HFF-Myc (cell line): ENCODE measurements at places on chromosomes 2 and 18.

DNA sequence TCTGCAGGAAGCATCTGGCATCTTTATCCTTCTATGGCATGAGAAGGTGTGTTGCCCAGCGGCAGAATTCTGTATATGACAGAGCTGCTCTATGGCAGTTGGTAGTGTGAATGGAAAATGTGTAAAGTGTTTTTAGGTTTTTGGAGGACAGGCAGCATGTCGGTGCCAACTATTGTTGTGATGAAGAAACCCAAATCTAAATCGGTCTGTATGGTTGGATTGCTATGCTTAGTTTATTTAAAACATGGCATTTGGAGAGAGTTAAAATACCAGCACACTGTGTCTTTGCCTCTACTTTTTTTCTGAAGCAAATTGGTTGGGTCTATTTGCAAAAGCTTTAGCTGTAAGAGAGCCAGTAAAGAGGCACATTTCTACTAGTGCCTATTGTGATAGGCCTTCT is 136.7 kb downstream of the CTNNA2 start:
- no peak for DNase-seq

DNA sequence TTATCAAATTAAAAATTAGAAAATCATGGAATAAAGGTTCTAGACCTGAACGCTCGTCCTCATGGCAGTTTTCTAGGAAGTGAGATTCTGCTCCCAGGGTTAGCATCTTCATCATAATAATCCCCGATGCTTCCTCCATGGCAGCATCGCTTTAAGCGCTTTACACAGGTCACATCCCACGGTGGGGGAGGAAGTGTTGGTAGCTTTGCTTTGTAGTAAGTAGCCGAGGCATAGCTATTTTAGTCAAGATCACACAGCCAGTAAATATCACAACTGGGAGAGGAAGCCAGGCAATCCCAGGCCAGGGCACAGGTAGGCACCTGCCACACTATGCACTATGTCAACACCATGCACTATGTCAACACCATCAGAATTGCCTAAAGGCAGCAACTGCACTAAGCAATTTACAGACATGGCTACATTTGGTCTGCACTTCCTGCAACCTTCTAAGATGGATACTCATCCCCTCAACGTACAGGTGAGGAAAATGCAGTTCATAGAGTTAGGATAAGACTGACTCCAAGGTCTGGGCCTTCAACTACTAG is 205.5 kb downstream of the FBXO15 start:
- DNase-seq, result no peak

DNA sequence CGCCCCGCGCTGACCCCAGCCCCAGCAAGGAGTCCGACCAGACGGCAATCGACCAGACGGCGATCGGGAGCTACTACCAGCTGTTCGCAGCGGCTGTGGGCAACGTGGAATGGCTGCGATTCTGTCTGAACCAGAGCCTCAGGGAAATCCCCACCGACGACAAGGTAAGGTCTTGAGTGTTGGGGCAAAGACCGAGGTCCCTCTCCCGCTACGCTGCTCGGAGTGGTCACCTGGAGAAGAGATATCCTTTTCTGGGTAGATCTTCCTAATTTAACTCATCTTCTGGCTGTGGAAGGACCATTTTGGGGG is 704 bp downstream of the ANKRD53 start:
- DNase-seq, result no peak

DNA sequence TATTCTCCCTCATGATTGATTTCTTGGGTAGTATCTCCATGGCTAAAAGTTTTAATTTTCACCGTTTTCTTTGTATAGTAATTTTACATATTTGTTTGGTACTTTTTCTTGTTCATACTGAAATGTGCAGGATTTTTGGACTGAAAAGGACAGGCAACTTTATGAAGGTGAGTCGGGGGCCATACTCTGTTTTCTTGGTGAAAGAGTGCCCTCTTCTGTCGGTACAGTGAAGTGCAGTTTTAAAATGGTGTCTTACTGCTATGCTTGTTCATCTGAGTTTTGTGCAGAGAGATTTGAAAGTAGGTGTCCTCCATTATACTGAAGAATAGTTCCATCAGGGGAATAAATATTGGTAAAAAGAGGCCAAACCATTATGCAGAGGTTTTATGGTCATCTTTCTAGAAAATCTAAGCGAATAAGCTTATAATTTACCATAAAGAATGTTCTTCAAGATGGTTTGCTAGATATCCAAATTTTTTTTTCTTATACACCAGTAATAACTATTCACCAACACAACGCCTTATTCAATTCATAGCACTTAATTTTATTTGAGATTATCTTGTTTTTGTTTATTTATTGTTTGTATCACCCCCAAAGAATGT is 8.7 kb upstream of the SERPINB13 start:
- peak; percentile 29 for DNase-seq

DNA sequence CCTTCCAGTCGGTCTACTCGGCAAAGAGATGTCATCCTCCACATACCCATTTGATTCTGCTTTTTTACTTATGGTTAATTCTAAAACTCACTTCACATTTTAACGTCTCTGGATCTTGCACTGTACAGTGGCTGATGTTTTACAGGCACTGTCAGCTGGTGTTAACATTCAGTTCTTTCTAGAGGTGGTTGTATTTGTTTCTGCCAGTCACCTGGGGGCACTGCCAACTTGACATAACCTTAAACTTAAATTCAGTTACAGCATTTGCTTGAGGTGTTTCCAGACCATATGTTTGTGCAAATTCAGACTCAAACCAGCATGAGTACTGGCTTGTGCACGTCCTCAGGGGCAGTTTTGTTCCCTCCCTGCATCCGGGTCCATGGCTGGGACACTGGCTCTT is 5.3 kb upstream of the TMEM185B start:
- no peak for DNase-seq

DNA sequence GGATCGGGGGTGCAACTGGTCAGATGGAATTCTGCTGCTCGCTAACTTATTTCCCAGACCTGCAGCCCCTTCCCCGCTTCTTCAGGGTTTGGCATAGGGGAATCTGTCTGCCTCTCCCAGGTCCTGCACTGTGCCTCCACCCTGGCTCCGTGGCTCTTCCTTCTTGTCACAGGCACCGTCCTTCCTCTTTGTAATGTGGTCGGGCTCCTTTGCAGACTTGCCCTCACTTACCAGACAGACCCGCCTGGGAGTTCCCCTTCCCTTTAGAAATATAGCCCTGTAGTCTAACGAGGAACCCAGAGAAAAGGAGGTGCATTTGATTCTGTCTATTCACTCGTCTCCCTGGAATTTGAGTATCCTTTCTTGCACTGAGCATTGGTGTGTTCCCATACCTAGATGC is 63.9 kb upstream of the PAX8 start:
- DNase-seq, result no peak

- DNase-seq, result no peak
Measured at GRCh38 chr2:156065912-156066311, 266.6 kb downstream of the NR4A2 start.

GRCh38 chr2:23761638-23762037 is 165.3 kb downstream of the ATAD2B start:
- DNase-seq, result no peak

DNA sequence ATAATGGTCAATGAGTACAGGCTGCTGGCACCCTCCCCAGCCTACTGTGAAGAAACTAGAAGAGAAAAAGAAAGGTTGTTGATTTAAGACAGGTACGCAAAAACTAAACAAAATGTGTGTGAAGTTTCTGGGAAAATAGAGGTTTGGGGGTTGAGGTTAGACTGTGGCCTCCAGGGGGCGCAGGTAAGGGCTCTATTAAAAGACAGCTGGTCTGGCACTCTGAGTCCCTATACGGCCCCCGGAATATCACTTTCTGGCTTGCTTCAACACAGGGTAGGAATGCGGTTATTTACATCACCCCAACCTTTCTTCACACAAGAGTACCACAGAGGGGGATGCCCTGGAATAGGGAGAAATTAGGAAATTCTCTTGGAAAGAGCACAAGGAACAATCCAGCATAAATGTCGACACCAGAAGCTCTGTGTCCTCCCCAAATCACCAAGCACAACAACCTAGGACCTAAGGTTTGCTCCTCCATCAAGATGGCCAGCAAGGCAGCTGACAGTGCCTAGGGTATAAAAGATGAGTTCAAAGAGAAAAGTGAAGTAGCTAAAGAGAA is 480.8 kb upstream of the KLHL29 start:
- DNase-seq, result no peak

DNA sequence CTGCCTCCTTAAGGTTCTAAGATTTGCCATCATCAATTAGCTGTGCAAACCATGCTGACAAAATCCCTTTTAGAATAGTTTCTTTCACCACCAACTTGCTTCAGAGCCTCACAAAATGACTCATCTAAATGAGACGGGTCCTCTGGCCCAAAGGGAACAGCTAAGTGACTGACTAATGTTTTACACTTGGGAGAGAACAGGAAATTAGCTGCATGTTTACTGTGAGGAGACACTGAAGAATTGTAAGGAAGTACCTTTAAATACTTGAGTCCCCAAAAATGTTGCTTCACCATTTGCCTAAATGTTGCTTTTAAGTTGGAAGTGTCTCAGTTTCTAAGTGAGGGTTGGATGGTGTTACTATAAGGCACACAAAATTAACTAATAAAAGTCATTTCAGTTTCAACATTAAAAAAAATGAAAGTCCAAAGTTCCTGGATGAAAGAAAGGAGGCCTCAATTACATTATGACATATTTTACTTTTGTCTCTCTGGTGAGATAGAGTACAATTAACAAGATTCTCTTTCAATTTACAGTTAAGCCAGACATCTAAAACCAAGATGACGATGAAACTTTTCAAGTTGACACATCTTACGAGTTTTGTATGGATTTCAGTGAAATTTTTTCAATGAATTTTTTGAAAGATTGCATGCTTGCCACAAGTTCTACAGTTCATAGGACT is 229.1 kb upstream of the FN1 start:
- DNase-seq, result peak; percentile 76

DNA sequence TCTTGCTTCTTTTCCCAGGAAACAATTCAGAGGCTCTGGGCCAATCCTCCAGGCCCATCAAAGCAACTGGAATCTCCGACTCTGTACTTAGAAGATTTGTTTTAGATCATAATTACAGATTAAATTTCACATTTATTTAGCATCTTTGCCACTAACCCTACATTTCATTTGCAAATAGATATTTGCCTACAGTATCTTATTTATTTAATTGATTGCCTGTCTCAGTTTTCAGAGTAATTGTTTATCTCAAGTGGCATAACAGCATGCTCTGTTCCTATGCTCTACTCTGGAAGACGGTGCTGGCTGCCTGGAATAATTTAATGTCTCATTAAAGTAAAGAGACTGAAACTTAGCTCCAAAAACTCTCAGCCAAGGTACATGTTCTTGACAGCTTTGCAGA is 213.4 kb downstream of the HNMT start:
- DNase-seq, result no peak

DNA sequence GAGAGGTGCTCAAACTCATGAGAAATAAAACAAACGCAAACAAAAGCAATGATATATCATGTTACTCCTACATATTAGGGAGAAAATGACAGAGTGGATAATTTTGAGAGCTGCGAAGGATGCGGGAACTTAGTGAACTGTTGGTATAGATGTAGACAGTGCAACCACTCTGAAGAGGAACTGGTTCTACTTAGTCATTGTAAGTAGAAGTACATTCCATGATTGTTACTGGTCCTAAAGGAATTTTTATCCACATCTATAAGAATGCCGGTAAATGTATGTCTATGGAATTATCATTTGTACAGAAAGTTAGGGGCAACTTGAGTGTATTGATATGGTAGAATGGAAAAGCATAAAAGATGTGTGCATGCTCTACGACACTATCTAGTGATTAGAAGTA is 1238.4 kb downstream of the LRP1B start:
- DNase-seq, result no peak

- DNase-seq, result no peak
Measured at GRCh38 chr2:181957668-181958067, 28.0 kb upstream of the PPP1R1C start.
